C1 segment of cervical spinal cord (tissue), 14 donors: ENCODE measurements at places on chromosomes 1 and 21.
A peak's percentile ranks its signal among the peaks of the same experiment; 100 is the strongest.

GRCh38 chr1:9413071-9413876, 120.6 kb downstream of the SPSB1 start:
- no peak for DNase-seq

DNA sequence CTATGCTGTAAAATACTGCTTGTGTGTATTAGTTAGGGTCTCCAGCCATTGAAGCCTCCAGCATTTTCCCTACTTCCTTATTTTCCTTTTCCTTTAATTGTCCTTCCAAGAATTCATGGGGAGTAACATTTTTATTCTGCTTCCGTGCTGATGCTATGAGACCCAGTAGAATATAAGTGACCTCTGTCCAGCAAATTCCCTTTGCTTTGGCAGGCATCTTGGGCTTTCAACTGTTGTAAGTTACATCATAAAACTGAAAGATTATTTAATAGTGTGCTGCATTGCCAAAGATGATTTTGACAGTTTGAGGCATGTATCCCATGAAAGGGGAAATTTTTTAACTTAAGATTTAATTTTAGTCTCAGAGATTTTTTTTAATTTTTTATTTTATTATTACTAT, 48.1 kb upstream of the B3GALT2 start:
- DNase-seq: no peak

DNA sequence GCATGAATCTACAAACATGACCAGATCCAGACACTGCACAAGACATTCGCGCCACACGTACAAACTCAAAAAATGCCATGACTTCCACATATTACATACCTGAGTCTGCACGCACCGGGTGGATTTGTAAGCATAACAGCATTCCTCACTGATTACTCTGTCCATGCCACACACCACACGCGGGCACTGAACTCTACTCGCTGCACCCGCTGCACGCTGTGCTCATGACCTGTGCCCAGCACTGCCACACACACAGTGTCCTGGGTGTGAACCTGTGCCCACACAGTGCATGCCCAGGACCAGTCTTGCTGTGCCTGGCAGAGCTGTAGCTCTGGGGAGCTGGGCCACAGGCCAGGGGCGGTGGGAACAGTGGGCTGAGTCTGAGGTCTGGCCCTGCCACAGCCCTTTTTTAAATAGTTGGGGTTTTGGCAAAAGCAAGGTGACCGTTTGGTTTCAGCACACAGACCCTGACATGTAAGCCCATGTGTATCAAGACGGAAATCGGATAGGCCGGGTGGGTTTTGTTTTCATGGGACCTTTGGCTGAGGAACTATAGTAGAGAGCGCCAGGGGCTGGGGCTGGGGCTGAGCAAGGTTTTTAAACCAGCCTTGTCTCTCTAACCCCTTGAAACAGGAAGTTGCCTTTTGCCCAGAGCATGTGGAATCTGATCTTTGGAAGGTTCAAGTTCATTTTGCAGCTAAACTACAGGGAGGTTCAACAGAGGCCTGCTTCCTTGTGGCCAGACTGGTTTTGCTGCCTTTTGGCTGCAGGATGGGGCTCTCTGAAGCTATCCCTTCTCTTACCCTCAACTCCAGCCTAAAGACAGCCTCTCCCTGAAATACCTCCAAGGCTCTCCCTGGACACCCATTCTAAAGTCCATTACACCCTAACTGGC, 12.3 kb upstream of the GOLT1A start:
- no peak for DNase-seq

DNA sequence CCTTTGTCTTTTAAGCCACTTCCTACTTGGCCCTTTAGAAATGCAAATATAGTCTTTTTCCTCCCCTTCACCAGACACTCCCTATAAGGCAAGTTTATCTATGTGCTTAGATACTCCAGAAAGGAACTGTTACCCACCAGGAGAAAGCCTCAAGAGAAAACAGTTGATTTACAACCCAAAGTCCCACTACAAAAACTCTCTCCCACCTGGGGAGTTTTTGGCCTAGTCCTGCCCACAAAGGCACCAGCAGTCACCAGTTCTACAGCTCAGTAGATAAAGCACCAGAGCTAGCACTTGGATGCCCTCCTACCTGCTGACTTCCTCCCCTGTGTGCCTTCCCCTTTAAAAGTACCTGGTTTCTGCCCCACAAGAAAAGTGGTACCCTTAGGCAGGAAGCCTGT, 27.7 kb upstream of the HAO2 start:
- DNase-seq: no peak

DNA sequence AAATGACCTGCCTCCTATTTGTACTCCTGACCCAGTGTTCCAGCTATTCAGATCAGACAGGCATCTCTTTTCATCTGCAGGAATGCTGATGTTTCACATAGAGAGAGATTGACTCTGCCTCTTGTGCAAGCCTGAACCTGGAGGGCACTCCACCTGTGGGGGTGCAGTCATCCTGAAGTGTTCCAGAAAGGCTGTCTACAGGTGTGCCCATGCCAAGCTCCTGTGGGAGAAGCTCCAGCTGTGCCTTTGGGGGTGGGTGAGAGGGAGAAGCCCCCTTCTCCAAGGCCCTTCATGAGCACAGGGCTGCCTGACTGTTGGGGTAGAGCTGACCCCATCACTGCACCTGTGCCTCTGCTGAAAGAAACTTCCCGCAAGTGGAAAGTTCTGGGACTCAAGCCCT, 22.8 kb downstream of the IFI44 start:
- no peak for DNase-seq

DNA sequence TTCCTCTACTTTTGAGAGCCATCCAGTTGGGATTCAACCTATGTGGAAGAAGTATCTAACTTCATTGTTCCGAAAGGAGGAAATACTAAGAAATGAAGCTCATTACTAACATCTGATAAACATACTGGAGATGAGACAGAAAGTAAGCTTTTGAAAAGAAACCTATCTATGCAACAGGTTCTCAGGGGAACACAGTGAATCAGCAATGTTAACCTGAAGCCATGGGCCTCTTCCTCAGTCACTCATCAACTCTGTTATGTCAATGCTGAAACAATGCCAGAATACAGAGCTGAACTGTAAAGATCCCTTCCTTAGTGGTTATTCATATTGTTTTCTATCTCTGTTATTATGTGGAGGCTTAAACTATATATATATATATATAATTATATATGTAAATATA, 55.5 kb upstream of the ESRRG start:
- no peak for DNase-seq

- no peak for DNase-seq
Measured at GRCh38 chr1:32142446-32143301, 34.8 kb downstream of the KPNA6 start.

GRCh38 chr1:234845836-234846235, 235.9 kb upstream of the IRF2BP2 start:
- no peak for DNase-seq

DNA sequence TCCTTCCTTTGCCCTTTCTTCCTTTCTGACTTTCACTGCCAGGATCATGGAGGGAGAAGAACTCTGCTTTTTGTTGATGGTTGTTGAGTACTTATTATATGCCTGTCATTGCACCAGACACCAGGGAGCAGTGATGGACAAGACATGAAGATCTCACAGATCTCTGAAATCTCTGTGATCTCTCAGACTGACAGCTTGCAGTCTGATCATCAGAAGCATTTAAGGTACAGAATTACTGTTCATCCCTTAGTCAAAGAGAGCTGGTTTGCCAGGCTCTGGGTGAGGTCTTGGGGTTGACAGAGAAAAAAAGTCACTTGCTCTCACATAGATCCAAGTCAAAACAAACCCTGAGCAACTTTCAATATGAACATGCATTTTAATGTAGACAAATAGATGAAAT, 299.5 kb upstream of the FMN2 start:
- DNase-seq: no peak

DNA sequence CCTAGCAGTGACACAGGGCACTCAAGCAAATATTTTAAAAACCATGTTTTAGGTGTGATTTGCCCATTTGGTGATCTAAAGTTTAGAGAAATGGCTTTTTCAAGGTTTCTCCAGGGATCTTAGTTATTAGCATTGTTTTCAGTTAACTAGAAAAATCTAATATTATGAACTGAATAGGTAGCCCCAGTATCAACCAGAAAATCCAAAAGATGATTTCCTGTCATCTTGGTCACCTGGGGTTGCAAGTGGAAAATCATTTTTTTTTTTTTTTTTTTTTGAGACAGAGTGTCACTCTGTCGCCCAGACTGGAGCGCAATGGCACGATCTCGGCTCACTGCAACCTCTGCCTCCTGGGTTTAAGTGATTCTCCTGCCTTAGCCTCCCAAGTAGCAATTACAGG, 106.6 kb upstream of the FMN2 start:
- DNase-seq: no peak

DNA sequence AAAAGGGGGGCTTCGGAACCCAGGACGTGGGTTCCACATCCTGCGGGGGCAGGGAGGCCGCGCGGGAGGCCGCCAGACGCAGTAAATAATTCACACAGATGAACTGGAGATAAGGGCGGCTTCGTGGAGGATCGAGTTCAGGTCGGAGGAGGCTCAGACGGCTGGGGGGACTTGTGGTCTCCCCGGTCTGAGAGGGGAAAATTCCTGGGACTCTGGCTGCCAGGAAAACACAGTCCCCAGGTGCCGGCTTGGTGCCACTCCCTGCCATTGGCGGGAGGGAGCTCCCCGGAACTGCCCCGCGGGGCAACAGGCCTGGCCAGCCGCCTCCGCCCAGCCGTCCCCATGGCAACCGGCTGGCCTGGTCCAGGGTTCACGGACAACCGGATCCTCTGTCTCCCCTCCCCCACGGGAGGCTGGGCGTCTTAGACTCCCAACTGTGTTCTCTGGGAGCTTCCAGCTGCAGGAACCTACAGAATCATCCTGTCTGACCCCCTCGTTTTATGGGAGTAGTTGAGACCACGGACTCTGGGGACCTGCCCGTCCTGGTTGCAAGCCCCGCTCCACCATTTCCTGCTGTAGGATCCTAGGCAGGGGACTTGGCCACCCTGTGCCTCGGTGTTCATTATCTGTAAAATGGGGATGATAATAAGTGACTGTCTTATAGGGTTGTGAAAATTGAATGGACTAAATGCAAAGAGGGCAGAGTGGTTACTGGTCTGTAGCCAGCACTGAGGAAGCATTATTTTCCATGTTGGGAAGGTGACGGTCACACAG, 9.6 kb downstream of the CAMK2N1 start:
- DNase-seq: no peak

GRCh38 chr1:74010206-74010605, 187.8 kb downstream of the LRRIQ3 start:
- DNase-seq: no peak

DNA sequence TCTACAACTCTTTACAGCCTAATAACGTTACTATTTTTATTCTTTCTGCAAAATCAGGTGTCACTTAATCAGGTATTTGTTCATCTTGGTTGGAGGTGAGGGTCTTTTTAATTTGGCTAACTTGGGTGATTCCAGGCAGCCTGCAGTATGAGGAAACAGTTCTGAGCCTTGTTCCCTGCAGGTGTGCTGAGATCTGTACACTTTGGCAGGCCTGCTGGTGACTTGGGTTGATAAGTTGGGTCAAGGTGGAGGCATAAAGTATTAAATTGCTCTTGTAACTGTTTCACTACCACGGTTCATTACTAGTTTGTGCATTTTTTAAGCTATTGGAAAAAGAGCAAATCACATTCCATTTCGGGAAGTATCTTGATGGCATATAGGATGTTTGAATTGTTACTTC, 10.0 kb downstream of the MAP3K21 start:
- no peak for DNase-seq

DNA sequence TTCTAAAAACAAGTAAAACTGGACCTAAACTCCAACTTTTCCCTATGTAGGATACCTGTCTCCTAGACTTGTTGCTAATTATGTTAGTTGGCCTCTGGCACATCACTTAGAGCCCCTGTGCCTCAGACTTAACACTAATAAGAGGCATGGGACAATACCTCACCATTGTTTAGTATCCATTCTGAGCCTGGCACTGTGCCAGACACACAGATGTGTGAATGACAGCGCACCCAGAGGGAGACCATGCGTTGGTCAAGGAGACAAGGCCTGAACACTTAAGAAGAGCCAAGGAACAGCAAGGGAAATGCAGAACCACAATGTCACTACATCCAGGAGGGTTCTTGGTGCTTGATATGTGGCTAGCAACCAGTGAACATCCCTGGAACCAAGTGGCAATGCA, 189.1 kb downstream of the FGGY start:
- DNase-seq: no peak

DNA sequence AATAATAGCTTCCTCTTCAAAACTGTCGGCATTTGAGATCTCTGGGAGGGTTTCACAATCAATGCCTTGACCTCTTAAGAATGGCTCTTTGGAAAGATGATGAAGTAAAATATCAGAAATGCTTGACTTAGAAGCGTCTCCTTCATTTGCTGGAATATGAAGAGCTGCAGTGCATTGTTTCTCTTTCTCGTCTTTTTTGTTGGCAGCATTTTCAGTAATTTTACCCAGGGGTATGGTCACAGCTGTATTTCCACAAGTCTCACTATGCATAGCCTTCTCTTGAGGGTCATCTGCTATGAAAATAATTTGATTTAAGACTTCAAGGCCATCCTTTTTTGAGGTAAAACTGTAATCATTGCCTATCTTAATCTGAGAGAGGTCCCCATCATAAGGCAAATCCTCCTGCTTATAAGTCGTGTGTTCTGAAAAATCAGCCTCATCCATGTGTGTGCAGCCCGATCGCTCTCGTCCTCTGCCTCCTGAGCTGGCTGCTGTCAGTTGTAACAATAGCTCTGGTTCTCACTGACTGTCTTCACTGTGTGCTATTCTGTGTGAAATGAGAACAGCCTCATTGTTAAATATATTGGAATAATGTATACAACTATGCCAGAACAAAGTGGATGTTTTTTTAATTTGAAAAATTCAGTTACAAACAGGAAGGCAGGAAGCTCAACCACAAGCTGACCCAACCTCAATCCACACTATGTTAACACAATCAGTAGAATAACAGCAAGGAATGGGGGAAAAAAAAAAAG, 4.5 kb downstream of the AKNAD1 start:
- peak; percentile 16 for DNase-seq

DNA sequence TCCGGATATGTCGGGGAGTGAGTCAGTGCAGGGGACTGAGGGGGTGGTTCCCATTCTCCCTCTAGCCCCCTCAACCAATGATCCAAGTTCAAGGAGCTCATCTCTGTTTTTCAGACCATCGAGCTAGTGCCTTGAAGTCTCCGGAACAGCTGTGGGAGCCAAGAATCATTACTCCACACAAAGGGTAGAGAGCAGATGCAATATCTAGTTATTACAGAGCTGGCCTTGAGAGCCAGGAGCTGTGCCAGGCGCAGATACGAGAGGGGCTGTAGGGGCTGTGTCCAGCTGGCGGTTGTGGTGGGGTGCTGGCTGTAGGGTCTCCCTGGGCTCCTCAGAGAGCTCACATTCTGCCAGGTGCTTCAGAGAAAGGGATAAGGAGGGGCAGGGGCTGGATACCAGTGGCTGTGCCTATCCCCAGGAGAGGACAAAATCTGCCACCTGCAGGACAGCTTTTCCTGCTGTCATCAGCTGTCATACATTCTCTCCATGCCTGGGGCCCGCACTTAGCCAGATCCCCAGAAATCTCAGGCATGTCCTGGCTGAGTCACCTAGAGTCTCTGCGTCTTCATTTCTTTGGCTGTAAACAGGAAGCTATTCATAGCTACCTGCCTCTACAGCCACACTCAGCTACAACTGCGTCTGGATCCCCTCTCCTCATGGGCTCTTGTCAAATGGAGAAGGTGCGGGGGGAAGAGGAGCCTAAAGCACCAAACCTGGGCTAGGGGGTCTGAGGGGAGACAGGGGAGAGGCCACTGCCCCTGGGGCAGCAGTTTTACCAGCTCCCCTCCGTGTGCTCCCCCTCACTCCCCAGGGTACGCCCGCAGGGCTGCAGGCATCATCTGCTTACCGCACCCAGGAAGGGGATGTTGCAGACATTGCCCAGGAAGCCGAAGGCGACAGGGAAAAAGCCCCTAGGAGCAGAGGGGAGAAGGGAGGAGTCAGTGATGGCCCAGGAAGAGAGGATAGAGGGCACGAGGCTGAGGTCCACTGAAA, 2.4 kb upstream of the KISS1 start:
- no peak for DNase-seq

- no peak for DNase-seq
Measured at GRCh38 chr1:201736707-201737320, 92.1 kb upstream of the IPO9 start.
